NCI-H1417 (cell line): ENCODE measurements at places on chromosomes 1 and 21.

DNA sequence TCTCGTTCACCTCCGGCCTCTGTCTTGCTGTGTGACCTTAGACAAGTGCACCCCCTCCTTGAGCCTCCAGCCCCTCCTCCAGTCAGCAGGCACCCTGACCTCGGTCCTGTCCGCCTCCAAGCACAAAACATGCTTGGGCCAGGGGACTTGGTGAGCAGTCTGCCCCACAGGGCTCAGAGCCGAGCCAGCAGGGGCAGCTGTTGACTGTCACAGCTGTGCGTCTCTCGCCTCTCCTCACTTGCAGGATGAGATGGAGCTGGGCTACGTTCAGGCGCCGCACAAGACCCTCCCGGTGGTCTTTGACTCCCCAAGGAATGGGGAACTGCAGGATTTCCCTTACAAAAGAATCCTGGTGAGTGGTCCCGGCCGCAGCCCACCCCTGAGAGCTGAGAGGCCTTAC lies 24.2 kb downstream of the PADI3 start:
- no peak for DNase-seq

DNA sequence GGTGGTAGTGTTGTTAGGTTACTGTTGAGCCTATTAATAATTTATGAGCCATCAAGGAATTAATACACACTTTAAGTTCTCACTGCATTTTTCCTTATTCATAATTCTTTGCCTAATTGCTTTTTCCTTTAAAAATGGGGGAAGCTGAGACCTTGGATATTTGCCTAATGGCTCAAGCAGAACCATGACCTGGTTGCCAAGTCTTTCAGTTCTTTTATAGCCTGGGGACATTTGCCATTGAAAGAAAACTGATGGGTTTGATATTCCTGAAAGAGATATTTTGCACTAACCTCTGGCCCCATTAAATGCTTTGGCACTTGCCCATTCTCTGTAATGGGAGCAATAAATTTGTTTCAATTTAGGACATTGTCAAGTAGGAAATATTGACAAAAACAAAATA lies 18.5 kb upstream of the LRRC53 start:
- peak; percentile 62 for DNase-seq

- DNase-seq, result no peak
Measured at GRCh38 chr1:197659171-197659570, 116.1 kb downstream of the DENND1B start.

- peak; percentile 53 for DNase-seq
Measured at GRCh38 chr1:150995896-150996295, 10.8 kb downstream of the MINDY1 start.

DNA sequence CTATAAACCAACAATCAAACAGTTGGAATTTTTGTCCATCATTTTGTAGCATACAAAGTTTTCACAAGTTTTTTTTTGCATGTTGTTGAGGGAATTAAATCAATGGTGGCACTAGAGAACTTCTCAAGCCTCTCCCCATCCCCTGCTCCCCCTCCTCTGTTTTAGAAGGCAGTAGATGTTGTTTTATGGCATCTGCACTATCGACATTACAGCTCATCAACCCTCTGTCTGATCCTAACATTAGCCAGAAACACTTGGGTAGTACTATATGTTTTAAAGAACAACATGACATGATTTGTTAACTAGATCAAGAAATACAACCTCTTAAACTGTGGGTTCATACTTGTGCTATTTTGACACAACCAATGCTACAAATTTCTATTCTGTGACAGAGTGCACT lies 306.5 kb upstream of the NR5A2 start:
- DNase-seq, result no peak

- no peak for DNase-seq
Measured at GRCh38 chr1:27755286-27755685, 17.7 kb upstream of the STX12 start.

GRCh38 chr1:66679140-66679539 lies 73.1 kb upstream of the DYNLT5 start:
- no peak for DNase-seq

DNA sequence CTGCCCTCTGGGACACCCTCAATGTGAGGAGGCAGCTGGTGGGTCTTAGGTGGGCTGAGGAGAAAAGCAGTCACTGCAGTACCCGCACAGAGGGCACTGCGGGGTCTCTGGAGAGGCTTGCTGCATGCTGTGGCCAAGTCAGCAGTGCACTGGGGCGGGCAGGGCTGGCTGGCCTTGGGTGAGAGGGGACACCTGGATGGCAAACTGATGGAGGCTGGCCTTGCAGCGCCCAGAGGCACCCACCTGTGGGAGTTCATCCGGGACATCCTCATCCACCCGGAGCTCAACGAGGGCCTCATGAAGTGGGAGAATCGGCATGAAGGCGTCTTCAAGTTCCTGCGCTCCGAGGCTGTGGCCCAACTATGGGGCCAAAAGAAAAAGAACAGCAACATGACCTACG lies 3.2 kb downstream of the ELF3 start:
- DNase-seq, result no peak

- no peak for DNase-seq
Measured at GRCh38 chr21:36773117-36773516, 74.2 kb downstream of the SIM2 start.

- peak; percentile 19 for DNase-seq
Measured at GRCh38 chr1:185050823-185051451, 5.6 kb downstream of the RNF2 start.

- DNase-seq, result no peak
Measured at GRCh38 chr1:70063861-70064260, 141.5 kb downstream of the LRRC40 start.

- no peak for DNase-seq
Measured at GRCh38 chr1:179742717-179743678, at the start of gene FAM163A. TSS of gene FAM163A (plus strand) at chr1:179743291. CDS start at chr1:179813098, 69,807 bp downstream.

GRCh38 chr21:14116080-14116481 lies 94.7 kb downstream of the LIPI start:
- no peak for DNase-seq

- peak; percentile 60 for DNase-seq
Measured at GRCh38 chr21:35216996-35217395, 167.9 kb upstream of the RUNX1 start.

- DNase-seq, result no peak
Measured at GRCh38 chr21:26470351-26471098, 102.6 kb downstream of the CYYR1 start.

DNA sequence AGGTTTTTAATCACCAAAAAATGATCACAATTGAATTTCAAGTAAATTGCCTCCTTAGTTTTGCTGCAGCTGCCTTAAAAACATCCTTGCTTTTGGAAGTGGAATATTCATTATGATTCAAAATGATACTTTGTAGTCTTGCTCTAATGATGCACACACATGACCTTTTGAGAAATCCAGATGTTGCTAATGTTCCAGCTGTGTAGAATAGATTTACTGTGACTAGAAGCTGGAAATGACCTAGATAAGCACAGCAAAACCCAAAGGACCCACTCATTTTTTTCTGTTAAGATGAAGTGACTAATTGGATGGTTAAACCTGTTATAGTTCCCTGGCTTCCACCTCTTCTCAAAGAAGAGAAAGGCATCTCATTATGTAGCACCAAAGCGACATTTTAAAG lies 64.6 kb upstream of the RALGPS2 start:
- no peak for DNase-seq

DNA sequence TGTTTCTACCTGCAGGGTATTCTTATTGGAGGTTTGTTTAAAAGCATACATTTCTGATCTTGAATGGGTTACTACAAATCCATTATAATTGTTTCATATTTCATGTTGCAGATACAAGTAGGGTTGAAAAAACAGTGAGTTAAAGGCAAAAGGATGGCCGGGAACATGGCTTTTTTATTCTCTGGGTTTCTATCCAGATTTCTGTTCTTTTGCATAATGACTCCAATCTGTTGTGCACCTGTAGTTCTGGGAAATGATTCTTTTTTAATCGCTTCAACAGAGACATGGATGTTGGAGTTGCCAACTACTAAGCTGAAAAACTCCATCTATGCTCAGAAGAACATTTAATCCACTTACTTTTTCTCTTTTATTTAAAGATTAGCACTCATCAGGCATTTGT lies 2.7 kb upstream of the ADAMTS1 start:
- no peak for DNase-seq

DNA sequence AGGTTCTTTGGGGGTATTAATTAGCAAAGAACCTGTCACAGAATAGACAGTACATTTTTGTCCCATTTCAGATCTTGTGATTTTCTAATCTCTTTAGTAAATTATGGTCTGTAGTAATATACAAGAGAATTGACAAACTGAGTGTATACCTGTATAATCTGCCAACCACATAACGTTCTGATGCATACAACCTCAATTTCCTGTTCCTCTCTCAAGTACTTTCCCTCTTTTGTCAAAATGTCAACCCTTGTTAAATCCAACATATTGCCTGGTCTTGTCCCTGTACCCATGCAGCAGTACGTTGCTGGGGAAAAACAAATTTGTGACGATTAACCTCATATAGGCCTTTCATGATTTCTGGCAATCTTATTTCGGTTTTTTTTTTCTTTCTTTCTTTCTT lies 1.1 kb downstream of the ARV1 start:
- DNase-seq, result no peak

GRCh38 chr21:22342889-22343288 lies 1344.7 kb downstream of the NCAM2 start:
- DNase-seq, result no peak

DNA sequence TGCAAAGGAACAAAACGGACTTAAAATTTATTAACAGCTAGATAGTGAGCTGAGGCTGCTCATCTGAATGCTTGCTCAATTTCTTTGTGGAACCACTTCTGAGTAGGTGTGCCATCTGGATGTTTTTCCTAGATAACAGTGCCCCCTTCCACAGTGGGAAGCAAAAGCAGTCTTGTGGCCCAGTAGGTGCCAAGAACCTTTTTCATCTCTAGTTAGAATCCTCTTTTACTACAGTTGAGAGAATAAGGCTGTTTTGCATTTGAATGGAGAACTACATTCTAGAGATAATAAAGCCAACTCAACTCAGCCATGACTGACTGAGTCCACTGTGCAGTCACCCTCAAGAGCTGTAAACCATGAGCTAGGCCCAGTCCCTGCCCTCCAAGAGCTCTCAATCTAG lies 13.3 kb downstream of the F3 start:
- no peak for DNase-seq

GRCh38 chr1:31742462-31743212 lies 21.5 kb downstream of the ADGRB2 start:
- no peak for DNase-seq
